ENCODE measurements at places on chromosomes 1 and 21.

DNA sequence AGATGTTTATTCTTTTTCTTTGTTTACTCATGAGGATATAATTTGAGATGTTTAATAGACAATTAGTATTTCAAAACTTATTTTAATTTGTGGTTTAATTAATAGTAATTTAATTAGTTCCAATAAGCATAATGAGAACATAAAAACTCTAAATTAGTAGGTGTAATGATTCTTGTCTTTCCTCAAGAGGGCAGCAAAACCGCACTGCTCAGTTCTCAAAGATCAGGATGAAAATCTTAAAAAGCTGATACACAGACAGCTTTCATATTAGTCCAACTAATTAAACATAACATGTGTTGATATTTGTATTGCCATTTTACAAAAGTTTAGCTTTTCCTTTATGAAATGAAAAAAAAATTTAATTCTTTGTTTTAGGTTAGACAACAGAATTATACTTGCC is 106.7 kb upstream of the C21orf91 start:
- no peak for DNase-seq

DNA sequence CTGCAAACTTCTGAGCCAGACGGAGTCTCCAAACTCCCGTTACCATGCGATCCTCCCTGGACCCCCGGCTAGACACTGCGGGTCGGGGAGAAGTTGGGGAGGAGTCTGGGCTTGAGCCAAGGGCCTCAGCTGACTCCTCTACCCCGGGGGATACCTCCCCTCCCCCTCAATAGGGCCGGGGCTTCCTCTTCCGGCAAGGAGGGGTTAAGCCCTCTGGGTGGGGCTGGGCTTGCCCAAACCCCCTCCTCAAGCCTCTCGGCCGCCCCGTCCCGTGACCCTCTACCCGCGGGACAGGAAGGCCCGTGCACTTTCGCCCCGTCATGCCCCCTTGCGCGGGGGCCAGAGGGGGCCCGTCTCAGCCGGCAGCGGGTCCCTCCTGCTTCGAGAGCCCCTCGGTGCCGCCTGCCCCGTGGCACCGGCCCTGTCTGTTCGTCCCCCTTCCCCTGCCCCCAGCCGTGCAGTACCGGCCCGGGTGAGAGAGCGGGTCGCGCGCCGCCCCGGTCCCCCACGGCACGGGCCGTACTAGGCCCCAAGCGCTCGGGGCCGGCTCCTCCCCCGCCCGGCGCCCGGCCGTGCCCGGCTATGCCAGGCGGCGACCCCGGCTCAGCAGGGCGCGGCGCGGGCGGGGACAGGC is 652 bp downstream of the ARL8A start:
- DNase-seq: no peak

- no peak for DNase-seq
These were observed 59.8 kb downstream of the IL12RB2 start for GRCh38 chr1:67367370-67368045.

DNA sequence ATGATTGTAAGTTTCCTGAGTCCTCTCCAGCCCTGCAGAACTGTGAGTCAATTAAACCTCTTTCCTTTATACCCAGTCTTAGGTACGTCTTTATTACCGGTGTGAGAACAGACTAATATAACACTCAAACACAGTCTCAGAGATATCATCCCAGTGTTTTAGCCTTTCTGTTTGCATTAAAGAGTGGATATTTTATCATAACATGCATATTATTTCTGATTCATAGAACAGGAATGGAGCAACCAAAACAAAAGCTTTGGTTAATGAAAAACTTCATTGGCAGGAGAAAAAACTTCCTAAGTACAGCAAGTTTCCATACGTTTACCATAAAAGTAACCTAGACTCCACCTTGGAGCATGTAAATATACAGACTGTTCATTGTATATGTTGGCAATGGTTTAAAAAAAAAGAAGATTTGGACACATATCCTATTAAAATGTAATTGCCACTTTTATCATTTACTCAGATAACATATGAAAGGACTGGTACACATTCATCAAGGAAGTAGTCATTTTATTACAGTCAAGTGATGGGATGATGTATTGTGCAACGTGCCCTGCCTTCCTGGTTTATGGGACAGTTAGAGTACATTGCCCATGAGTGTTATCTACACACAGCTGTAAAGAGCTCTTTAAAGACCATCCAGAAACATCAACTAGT is 144.8 kb downstream of the ETS2 start:
- no peak for DNase-seq

DNA sequence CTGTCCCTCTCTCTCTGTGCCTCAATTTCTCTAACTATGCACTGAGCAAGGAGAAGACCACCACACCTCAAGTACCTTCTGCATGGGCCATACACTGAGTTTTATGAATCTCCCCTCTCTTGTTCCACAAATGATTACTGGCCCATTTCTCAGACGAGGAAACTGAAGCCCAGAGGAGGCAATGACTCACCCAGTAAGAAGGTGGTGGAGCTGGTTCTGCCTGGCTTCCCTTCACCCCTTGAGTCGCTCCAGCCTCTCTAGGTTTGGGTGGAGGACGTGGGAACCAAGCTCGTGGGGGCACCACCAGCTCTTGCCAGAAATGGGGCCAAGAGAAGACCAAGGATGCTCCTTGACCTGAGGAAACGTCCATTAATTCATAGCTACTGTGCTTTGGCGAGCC is 21.3 kb upstream of the RUNX3 start:
- DNase-seq: no peak

GRCh38 chr1:230189824-230190223 is 122.8 kb downstream of the GALNT2 start:
- no peak for DNase-seq

GRCh38 chr1:18640228-18641004 is 9.8 kb downstream of the PAX7 start:
- DNase-seq: no peak

DNA sequence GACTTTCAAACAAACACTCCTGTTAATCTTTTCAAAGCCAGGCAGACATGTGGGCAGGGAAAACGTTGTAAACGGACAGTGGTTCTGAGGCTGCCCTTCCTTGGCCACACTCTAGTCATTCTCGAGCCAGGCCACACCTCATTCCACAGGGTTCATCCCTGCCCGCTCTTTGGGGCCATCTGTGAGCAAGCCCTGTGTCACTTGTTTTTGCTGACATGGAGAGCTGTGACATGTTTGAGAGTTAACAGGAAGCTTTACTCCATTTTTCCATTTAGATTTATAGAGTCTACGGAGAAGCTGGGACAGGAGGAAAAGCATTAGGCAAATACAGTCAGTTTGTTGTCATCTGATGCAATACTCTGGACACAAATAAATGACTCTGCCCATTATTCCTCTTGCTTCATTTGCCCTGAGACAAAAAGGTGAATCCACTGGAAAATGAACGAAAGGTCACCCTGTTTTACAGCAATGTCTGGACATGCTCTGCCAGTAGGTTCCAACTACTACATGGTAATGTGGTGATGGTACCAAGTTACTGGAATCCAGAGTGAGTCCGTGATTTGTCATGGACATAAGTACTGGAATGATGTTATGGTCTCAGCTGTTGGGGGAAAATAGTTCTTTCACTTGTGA is 126.9 kb downstream of the CLIC6 start:
- DNase-seq: no peak

DNA sequence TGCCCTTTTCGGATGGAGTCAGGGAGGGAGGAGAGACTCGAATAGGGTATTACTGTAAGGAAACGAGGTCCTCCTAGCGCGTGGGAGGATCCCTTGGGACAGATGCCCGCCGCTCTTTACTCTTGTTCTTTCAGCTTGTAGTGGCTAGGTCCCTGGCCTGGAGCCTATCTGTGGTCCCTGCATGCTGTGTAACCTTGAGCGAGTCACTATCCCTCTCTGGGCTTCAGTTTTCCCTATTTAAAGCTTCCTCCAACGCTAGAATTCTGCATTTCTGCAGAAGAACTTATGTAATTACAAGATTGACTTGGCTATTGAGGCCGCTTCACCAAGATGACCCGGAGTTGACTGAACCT is 744 bp downstream of the MIER1 start:
- DNase-seq: no peak

- DNase-seq: no peak
These were observed 106.0 kb upstream of the SYT6 start for GRCh38 chr1:114259511-114260160.

DNA sequence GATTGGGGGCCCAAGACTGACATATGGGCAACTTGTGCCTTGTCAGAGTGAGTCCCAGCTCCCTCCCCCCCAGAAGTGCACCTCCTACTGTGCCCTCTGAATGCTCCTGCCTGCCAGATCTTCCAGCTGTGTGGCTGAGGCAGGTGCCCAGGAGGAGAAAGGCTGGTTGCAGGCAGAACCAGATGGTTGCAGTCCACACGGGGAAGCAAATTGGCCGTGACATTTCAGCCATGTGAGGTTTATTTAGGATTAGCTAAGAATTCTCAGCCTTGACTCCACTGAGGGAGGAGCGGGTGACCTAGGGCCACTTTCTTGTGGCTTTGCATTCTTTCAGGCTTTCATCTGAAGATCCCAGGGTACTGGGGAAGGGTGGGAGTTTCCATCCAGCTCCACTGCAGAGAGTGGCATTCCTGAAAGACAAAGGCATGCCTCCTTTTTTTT is 33.8 kb downstream of the PEX14 start:
- DNase-seq: no peak

DNA sequence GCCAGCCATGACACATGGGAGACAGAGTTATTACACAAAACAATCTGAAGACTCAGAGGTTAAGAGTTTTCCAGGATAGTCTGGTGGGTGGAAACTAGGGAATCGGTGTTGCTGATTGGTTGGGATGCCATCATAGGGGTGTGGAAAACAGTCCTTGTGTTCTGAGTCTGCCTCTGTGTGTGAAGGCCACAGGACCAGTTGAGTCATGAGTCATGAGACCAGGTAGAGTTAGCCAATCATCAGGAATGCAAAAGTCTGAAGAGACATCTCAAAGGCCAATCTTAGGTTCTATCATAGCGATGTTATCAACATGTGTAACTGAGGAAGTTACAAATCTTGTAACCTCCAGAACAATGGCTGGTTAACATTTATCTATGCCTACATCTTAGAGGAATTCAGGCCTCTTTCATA is 49.7 kb upstream of the NEK7 start:
- DNase-seq: no peak

Data from CD4-positive, alpha-beta T cell treated with Interleukin-1 beta for 1 hour (primary cell).